ENCODE measurements at places on chromosomes 7 and 10.
A peak's percentile ranks its signal among the peaks of the same experiment; 100 is the strongest.

DNA sequence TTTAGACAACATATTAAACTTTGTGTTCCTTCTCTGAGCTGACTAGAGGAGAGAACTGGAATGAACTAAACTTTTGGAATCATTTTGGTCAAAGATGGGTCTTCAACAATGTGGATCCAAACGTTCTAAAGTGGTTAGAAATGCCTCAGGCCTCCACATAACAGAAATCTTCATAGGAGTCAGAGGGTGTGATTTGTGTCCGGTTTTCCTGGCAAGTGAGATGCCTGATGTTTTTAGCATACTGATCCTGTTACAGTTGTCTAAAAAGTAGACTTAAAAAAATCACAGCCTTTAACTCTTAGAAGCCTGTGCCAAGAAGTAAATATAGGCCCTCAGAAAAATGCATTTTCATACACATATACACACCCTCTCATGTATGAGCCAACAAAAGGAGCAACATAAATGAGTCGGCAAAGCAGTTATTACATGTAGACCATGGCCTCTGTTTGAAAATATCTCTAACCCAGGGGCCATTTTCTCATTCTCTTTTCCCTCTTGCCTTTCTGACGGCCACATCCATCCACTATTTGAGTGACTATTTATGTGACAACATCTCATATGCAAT is 64.5 kb downstream of the ST7 start:
- DNase-seq: no peak

GRCh38 chr10:86255405-86256251 is 111.0 kb downstream of the GRID1 start:
- DNase-seq: no peak

DNA sequence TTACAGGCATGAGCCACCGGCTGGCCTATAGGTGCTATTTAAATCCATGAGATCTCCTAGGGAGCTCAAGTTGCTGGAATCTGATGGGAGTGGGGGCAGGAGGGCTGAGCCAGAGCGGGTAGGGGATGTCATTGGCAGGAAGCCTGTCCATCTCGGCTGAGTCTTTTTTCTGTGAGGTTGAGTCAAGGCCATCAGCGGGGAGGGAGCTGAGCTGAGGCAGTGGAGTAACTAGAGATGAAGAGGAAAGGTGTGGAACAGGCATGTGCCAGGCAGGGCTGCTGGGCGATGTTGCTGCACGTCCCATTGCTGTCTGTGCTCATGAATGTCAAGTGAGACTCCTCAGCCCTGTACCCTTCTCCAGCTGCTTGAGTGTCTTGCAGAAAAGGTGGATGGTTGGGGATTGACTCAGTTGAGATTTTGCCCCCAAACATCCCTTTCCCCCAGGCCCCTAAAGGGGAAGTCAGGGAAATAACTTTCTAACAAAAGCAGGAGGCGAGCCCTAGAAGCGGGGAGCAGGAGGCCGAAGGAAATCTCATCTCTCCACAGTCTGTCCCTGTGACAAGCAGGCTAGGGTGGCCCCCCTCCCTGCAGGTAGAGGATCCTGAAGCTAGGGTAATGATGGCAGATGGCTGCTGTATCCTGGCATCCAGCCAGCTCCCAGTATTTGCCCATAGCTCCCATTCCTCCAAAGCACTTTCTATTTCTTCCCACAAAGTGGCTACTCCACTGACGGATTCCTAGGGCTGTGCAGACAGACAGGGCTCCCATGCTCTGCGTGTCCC is 5.4 kb downstream of the ATP6V1F start:
- DNase-seq: peak; percentile 34

- no peak for DNase-seq
Measured at GRCh38 chr7:2289111-2289586, 25.1 kb downstream of the SNX8 start.

DNA sequence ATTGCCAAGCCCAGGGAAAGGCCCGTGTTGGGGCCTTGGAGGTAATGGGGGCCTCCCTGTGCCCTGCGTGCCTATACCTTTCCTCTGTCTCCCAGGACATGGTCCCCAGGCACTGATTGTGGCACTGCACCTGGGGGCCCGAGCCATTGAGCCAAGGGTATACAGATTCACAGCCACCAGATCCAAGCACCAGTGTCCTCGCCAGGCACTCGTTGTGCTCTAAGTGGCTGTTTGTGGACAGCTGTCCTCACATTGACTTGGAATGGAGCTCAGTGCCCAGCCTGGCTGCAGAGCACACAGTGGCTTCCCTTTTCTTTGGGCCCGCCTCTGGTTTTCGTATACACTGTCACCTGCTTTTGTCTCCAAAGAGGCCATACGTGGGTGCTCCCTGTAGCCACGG is 72.0 kb upstream of the BTBD16 start:
- no peak for DNase-seq

- peak; percentile 3 for DNase-seq
Measured at GRCh38 chr7:140841166-140841715, 83.5 kb downstream of the BRAF start.

DNA sequence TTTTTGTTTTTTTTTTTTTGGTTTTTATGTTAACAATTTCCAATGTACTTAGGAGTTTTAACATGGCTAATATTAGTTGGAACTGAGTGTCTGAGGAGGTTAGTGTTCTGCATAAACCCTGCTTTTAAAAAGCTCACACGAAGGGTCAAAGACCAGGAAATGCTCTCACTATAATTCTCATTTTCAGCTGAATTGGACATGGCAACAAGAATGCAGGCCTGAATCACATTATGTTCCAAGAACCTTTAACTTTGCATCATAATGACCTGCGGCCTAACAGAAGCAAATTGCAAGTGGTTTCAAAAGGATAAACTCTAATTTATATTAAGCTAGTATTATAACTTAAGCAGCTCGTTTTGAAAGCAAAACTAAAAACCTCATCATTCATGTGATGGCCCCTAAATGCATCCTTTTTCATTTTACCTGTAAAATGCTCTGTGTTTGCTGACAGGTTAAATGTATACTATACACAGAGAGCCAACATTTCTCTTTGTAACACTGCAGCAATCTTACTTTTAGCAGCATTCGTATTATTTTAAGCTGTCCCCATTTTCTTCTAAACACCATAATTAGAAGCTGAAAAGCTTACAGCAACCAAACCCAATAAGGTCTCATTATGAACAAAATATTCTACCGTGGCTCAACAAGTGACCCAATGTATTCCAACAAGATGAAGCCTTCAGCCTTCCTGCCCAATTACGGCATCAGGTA is 242.8 kb upstream of the SP4 start:
- no peak for DNase-seq

DNA sequence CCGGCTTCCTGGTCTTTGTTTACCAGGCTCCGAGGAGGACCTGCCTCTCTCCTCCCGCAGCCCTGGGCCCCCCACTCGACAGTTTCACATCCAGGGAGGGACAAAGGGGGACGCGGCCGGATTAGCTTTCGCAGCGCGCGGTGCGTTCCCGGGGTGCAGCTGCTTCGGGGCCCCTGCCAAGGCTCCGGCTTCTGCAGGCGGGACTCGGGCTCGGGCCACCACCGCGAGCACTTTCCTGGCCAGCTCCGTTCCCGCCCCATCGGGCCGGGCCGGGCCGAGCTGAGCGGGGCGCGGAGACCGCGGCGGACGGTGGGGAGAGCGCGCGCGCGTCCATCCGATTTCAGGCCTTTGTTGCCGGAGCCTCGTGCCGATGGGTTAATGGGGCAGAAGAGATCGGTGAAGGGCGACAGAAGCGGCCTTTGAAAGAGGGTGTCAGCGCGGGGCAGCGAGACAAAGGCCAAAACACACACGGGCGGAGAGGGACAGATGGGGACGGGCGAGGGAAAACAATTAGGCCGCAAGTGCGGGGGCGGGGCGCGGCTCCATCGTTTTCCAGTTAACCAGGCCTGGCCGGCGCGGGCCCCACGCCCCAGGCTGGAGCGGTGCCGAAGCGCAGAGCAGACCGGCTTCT is 8.5 kb upstream of the UNCX start:
- DNase-seq: no peak

GRCh38 chr10:89241026-89241425 is 10.5 kb downstream of the LIPA start:
- no peak for DNase-seq

DNA sequence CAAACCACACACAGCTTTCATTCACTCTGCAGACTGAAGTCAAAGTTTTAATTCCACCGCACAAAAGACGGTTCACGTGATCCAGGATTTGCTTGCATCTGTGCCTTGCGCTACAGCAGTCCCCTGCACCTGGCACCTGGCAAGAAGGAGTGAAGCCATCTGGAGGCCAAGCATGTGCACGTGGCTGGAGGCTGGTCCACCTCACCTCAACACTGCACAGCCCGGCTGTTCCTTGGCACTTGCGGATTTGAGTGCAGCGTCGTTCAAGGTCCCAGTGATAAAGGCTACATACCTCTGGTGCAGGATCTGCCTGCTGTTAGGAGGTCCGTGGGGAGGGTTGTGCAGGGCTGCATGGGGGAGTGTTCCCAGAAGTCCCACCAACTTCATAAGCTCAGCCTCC is 248.5 kb upstream of the GRB10 start:
- DNase-seq: no peak

GRCh38 chr10:102299873-102300272 is 54.5 kb downstream of the GBF1 start:
- peak; percentile 44 for DNase-seq

DNA sequence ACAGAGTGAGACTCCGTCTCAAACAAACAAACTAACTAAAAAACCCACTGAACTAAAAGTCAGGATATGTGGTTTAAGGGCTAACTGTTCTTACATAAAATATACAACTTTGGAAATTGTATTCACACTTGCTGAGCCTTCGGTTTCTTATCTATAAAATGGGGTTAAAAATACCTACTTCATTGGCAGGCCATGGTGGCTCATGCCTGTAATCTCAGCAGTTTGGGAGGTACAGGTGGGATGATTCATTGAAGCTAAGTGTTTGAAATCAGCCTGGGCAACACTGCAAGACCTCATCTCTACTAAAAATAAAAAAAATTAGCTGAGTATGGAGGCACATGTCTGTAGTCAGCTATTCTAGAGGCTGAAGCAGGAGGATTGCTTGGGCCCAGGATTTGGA is 115.4 kb upstream of the KLF6 start:
- no peak for DNase-seq

DNA sequence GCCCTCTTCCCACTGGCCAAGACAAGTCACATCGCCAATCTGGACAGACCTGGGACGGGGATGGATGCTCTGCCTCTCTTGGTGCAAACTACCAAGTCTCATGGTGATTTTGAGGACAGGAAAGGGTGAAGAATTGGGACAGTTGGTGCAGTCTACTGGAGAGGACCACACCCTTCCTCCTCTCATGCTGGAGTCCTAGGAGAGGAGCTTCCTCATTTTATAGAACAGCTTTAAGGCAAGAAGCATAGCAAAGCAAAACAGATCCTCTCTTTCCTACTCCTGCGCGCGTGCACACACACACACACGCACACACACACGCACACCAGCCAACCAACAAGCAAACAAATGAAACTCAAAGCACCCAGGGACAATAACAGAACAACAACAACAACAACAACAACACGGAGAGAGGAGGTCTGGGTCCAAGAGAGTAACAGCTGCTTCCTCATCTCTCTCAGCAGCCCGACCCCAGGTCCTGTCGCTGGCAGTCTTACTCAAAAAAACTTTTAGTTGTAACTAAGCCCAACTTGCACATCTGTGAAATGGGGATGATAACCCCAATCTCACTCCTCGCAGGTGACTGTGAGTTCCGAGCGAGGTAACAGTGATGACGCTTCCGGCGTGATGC is 83.4 kb downstream of the TMEM178B start:
- no peak for DNase-seq

DNA sequence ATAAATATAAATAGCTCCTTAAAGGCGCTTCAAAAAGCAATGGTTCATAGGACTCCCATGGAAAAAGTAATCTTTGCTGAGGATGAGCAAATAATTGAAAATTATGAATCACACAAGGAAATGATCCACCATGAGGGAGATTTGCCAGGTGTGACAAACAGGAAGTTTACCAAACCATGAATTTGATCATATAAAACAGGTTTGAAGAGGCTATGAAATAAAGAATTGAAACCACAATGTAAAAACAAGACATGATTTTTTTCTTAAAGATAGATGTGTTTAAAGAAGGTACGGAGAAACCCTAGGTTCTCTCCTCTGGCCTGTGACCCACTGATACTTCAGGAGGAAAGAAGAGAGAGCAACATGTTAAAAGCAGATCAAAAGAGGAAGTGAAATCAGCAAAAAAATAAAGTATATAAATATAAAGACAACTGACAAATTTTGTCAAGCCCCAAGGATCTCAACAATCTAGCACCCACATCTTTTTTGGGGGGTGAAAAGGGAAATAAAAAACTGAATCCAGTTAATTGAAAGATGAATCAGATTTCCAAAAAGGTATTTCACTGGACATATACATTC is 111.3 kb upstream of the ASAH2 start:
- no peak for DNase-seq

DNA sequence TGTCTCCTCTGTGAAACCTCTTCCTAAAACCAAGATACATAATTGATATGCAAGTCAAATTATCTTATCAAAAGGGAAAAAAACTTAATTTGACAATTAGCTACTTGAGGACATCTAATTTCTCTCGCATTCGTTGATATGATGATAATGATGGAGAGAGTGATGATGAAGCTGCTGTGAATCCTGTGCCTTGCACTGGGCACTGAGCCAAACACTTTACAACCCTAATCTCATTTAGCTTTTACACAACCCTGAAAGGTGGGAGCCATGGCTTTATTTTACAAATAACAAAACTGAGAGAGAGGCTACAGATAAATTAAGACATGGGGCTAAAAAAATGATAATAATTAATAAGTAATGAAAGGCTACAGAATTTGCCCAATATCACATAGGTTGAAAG is 176.0 kb downstream of the NOC3L start:
- DNase-seq: no peak

GRCh38 chr10:60549686-60550085 is 160.0 kb upstream of the ANK3 start:
- peak; percentile 21 for DNase-seq

- peak; percentile 17 for DNase-seq
Measured at GRCh38 chr7:81721437-81721836, 48.4 kb downstream of the HGF start.

DNA sequence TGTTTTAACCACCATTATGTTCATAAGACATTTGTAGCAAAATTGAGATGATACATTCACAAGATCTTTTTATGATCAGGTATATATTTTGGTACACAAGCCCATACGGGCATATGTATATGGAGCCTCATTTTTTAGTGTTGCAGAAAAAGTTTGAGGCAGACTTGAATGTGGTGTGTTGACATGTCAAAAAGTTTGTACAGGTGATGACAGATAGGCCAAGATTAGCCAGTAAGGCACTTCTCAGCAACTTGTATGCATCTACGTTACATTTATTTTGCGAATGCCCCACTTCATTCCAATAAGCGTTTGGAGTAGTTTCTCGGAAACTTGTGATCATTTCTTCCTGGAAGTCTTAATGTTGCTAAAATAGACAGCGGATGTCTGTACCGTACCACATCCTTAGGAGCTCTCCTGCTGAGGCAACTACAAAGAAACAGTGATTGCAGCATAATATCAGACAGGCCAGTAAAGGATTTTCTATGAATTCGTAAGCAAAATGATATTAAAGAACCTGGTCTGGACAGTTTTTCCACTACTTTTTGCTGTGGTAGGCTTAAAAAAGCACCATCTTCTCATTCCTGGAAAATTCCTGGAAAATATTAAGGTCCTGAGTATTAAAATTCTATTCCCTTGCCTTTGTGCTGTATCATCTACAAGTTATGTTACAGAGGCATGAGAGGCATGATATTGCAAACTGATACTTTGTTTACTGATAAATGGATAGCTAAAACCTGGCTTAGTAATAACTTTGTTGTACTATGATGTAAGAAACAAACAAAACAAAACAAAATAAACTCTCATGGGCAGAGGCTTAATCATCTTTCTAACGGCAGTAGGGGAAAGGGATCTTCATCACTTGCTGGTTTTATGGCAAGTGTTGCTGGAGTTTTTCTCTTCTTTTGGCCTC is 153.6 kb downstream of the HDAC9 start:
- DNase-seq: no peak

Data from fibroblast of skin of right quadriceps (primary cell).